ENCODE measurements at places on chromosomes 1 and 21. TPM values are rescaled to one million over a fixed set of nuclear protein-coding genes. Genes with fewer than 3 reads are reported as not detected.

CADM3 gene
- not detected for total RNA-seq

DMRTA2 gene
- total RNA-seq, result not detected

NGF gene
- not detected for total RNA-seq

- no peak for DNase-seq
These were observed 9.8 kb downstream of the SLC19A2 start for GRCh38 chr1:169475806-169476387.

Data from activated naive CD8-positive, alpha-beta T cell treated with anti-CD3 and anti-CD28 coated beads, Interleukin-2, amount 10 ng/mL, durations not matched to agents 7 days and 5 days (primary cell).